ENCODE measurements at places on chromosomes 7 and 10.

DNA sequence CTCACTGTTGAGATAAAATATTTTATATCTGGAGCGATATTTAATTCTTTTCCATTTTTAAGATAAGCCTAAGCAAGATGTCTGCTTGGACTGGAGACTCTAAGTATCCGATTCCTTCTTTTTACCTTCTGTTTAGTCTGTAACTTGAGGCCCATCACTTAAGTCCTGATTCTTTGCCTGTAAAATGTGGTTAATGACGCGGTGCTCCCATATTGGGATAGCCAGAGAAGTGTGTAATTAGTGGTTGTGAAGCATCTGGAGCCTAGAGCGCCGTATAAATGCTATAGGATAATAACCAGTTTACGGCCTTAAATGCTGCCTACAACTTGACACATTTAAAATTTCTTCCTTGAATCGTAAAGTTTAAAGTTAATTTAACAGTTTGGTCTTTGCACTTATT, 132.9 kb downstream of the CHN2 start:
- H3K36me3 ChIP-seq: no peaks in the 10 kb centered on the region
- no peaks in the 10 kb centered on the region for H3K4me1 ChIP-seq
- H3K4me3 ChIP-seq: no peak overlapping the region

- no peaks in the 10 kb centered on the region for H3K36me3 ChIP-seq
- no peak for DNase-seq
- H3K4me3 ChIP-seq: no peak overlapping the region
- H3K4me1 ChIP-seq: peaks cover 8% of the 10 kb centered on the region
- no peak overlapping the region for H3K27ac ChIP-seq
- no peaks in the 10 kb centered on the region for H3K27me3 ChIP-seq
These were observed 353 bp downstream of the MOGAT3 start for GRCh38 chr7:101200504-101200861.

- H3K4me3 ChIP-seq: no peak overlapping the region
- peak overlapping the region; percentile 90 for H3K27ac ChIP-seq
- H3K27me3 ChIP-seq: no peaks in the 10 kb centered on the region
- no peaks in the 10 kb centered on the region for H3K36me3 ChIP-seq
- H3K4me1 ChIP-seq: no peaks in the 10 kb centered on the region
- DNase-seq: no peak
These were observed 54.6 kb downstream of the BPGM start for GRCh38 chr7:134701272-134701671.

DNA sequence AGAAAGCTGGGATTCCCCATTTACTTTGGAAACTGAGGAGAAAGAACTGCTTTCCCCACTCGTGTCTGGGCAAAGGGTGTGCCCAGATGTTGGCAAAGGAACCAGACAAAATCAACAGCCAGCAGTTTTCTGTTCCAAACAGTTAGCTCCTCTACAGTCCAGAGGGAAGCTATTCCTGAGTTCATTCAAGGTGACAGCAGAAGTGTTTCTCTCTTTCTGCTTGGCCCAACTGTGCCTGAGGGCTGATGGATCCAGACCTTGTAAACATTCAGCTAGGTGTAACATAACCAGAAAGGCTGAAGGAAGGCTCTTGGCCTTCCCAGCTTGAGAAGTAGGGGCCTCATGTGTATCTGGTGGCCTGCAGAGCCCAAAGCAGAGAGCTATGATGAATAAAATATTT, 7.0 kb upstream of the ALDH18A1 start:
- no peak overlapping the region for H3K4me3 ChIP-seq
- peak overlapping the region; percentile 55 for H3K27ac ChIP-seq

DNA sequence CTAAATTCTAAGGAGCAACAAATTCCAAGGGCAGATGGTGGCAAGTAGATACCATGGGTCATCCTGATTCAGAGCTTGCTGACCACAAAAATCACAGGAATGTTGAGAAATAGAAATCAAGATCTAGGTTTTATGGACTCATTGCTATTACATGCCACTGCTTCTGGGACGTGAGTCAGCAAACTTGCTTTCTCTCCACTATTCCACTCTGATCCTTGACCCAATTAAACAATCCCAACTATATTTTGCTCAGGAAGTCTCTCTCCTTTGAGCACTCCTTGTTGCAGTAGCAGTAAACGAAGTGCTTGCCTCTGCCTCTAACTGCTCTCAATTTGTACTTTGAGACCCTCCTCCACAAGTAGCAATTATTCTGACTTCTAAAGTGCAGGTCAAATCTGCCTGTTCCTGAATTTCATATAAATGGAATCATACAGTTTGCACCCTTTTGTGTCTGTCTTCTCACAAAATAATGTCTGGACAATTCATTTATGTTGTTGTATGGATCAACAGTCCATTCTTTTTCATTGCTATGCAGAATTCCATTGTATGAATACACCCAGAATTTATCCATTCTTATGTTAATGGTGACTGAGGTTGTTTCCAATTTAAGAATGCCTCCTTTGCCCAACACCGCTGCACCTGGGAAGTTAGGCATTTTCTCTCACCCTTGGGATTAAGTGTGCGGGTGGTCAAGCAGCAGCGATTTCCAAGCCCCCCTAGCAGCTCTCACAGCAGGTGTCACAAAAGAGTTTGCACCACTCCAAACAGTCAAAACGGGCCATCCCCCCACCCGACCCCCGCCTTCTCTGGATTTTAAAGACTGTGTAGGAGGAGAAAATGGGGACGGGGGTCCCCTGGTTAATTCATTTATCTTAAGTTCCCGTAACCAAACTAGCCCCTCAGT, 35.9 kb downstream of the ACSM6 start:
- no peak for DNase-seq
- peaks cover 29% of the 10 kb centered on the region for H3K36me3 ChIP-seq
- no peak overlapping the region for H3K27ac ChIP-seq
- no peak overlapping the region for H3K4me3 ChIP-seq
- no peaks in the 10 kb centered on the region for H3K4me1 ChIP-seq

DNA sequence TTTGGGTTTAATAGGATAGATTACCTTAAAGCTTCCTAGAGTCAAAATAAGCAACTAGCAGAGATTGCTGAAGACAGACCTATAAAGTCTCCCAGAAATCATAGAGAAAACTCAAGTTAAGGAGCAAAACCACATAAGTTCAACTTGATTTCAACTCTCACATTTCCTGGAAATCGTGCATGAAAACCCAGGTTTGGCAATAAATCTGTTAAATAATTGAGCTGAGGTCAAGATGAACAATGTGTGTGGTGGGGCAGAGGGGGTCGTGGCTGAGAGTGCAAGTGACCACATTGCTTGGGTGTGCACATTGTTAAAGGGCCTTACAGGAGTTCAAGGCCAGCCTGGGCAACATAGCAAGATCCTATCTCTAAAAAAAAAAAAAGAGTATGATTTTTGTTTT, 636.5 kb downstream of the GALNT17 start:
- no peak for DNase-seq
- no peak overlapping the region for H3K4me3 ChIP-seq
- no peaks in the 10 kb centered on the region for H3K27me3 ChIP-seq
